ENCODE measurements at places on chromosomes 6 and 20.

DNA sequence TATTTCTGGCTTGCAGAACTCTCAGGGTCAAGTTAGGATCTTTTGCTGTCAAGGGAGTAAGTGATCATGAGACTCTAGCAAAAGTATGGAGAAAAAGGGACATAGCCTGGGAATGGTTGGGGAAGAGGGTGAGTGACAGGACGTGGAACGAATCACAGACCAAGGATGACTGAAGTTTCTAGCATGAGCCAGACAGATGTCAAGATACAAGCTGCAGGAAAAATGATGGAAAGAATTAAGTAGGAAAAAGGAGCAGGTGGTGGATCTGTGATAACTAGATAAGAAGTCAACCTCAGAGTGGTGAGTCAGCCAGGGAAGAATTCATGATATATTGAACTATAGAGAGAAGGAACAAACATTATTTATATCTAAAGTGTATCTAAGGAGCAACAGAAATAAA, 159.8 kb upstream of the SYNDIG1 start:
- DNase-seq, result no peak

- no peak for DNase-seq
Observed at GRCh38 chr6:1700278-1700967, 90.7 kb downstream of the FOXC1 start.

DNA sequence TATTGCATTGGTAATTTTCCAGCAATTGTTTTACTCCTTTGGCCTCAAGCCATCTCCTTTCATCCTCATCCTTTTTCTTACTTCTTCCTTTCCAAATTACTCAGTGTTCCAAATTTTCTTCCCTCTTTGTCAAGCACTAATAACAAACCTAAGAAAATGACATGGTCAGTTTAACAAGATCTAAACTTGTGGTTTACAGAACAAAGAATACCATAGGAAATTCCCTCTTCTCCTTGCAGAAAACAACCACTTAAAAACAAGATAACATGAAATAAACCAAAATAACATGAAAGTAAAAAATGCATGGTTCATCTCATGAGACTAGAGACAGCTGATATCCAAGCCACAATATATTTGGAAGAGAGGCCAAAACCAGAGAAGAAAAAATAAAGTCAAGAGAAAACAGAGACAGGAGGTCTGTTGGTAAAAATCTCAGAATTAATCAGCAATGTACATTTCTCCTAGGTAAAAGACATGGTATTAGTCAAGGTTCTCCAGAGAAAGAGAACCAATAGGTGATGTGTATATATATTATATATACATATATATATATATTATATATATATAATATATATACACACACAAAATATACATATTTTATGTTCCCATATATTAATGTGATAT, 51.0 kb upstream of the SENP6 start:
- no peak for DNase-seq

- no peak for DNase-seq
Observed at GRCh38 chr6:106733386-106733785, 104.0 kb downstream of the QRSL1 start.

- DNase-seq, result no peak
Observed at GRCh38 chr6:156996265-156996664, 219.1 kb downstream of the ARID1B start.

DNA sequence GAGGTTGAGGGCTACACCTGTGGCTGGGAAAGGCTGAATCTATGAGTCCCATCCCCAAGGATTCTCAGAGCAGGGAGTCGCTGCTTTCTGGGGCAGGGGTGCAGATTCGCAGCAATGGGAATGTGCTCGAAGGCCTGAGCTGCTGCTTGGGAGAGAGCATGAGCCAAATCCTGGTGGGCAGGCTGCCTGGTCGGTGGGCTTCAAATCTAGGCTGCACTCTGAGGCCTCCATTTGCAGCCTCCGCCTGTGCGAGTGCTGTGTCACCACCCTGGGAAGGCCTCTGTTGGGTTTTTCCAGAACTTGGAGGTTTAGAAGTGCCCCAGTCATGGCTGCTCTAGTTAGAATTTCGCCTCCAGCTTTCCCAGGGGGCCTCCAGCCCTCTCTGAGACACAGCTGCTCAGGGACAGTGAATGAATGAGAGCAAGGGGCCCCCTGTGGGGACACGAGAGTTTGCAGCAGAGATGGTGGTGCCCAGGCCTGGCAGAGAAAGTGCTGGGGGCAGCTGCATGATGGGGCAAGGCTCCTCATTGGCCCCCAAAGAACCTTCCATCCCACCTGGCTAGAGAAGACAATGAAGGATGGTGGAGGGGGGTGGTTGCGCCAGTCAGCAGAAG, 31.1 kb upstream of the RNF24 start:
- no peak for DNase-seq

DNA sequence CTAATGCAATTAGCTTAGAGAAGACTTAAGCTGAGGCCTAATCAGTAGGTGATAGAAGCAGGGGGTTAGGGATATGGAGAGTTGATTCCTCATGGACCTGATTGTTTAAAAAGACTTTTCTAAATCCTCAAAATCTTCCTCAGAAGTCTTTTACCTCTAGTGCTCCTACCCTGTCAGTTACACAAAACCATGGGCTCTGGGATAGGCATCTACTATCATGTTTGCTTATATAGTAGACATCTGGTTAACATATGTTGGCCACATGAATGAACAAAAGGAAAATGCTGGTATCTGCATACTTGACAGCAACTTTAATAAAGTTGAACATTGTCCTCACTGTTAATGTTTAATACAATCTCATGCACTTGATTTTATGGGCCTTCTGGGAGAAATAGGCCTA, 61.5 kb upstream of the FKBP1C start:
- no peak for DNase-seq

DNA sequence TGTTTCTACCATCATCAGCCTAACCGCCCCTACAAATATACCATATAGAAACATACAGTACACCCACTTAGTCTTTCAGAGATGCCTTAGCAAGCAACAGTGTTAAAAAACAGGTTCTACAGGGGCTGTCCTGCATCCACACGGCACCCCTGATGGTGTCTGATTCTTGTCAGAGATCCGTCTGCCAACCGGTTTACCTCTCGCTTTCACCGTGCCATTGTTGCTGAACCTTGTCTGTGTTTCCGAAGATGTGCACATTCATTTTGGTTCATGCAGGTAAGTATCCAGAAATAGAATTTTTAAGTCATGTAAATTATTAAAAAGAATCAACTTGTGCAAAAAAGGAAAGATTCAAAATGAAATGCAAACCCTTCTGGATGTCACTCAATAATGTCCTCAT, 52.9 kb downstream of the EPHA7 start:
- peak; percentile 7 for DNase-seq

- no peak for DNase-seq
Observed at GRCh38 chr6:52976591-52977035, 18.5 kb downstream of the GSTA4 start.

GRCh38 chr6:22091424-22091948, 205.3 kb downstream of the PRL start:
- DNase-seq, result no peak

DNA sequence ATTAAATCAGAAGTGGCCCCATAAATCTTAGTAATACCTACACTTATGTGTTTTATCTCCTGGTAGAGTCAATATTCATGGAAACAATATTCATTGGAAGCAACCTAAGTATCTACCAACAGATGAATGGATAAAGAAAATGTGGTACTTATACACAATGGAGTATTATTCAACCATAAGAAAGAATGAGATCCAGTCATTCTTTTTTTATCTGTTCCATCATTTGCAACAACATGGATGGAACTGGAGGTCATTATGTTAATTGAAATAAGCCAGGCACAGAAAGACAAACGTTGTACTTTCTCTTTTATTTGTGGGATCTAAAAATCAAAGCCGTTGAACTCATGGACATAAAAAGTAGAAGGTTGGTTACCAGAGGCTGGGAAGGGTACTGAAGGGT, 268.5 kb downstream of the ZFAND3 start:
- no peak for DNase-seq

GRCh38 chr6:151018046-151018445, 152.5 kb downstream of the MTHFD1L start:
- DNase-seq, result no peak

DNA sequence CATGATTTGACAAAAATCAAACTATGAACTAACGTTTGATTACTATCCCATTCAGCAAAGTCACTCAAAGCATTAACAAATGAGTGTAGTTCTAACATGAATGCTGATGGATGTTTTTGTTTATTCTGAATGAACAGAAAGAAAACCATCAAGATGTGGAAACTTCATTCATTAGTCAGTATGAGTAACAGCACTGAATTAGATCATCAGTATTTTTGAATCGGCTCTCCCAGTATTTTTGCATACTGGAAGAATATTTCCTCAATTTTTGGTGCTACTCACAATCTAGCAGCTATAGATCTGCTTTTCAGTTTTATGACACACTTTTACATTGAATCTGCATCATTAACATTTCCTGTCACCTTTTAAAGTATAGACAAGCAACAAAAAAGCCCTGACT, 63.8 kb upstream of the CD83 start:
- DNase-seq, result no peak

GRCh38 chr20:49866051-49866450, 49.3 kb downstream of the SPATA2 start:
- DNase-seq, result no peak

GRCh38 chr20:21507400-21508229, 6.2 kb downstream of the NKX2-2 start:
- no peak for DNase-seq

- DNase-seq, result no peak
Observed at GRCh38 chr20:39893003-39893685, 795.9 kb downstream of the MAFB start.

DNA sequence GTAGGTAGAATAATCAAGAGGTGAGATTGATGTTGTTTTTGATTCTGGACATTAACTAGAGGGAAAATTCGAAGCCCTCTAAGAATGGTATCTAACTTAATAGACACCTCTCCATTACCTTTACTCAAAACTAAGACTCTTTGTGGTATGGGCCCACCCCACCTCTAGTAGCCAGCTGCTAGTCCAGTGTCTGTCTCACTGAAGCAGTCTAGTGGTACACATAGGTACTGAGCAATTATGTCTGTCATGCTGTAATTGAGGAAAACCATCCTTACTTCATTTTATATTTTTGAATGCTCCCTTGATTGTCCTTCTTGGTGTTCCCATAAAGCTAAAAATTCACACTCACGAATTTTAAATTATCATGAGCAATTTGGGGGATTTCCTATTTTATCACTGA, 290.7 kb downstream of the ARHGAP18 start:
- DNase-seq, result no peak

DNA sequence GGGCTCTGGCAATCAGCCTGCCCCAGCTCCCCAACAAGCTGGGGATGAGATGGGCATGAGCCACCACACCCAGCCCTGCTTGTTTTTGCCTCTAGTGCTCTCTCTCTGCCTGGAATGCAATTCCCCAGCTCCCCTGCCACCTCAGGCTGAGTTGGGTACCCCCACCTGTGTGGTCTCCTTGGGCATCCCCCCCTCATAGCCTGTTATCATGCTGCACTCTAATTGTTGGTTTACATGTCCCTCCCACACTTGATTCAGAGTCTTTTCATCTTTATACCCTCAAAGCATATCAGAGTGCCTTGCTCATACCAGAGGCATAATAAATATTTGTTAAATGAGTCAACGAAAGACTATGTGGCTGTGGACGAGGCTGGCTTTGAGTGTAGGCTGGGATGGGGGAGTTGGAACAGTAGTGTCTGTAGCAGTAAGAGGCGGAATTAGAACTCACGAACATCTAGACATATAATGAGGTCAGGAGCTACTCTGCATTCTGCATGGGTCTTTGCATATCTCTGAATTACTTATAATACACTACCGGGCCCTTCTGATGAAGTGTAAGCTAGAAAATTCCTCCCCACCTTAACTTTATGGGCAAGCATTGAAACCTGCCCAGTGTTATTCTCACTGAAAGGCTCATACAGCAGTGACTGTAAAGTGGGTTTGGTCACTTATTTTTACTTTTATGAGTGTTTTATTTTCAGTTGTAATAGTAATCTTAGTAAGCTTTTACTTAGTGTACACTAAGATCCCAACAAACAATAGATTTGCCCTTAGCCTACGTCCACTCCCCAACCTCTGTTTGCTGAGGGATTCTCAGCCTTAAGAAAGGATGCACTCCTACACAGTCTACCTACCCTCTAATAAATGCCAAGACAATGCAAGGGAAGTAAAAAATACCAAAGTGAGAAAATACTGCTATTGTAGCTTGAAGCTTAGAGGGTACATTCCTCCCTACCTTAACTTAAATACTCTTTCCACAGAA, 58.7 kb downstream of the EDN1 start:
- DNase-seq, result no peak

DNA sequence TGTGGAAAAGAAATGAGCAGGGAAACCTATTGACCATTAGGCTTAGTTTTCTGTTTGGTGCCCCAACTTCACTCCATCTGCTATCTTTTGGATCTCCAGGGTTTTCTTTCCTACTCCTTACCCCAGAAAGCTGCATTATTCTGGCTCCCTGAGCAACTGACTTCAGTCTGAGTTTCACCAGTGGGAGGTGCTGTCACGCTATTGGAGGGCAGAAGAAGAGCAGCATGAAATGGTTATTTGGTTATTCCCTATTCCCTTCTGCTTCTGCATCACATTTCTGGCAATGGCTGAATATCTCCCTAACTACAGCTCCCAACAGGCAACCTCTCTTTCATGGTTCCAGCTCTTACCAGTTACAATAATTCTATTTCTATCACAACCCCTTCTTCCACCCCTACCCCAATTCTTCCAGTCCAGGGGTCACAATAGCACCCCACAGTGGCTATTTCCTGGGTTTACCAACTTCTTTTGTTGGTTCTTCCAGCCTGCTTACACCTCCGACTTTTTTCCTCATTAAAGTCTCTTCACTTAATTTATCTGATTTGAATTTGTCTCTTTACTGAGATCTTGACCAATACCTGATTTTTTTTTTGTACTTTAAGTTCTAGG, 311.5 kb downstream of the PLCB1 start:
- no peak for DNase-seq

DNA sequence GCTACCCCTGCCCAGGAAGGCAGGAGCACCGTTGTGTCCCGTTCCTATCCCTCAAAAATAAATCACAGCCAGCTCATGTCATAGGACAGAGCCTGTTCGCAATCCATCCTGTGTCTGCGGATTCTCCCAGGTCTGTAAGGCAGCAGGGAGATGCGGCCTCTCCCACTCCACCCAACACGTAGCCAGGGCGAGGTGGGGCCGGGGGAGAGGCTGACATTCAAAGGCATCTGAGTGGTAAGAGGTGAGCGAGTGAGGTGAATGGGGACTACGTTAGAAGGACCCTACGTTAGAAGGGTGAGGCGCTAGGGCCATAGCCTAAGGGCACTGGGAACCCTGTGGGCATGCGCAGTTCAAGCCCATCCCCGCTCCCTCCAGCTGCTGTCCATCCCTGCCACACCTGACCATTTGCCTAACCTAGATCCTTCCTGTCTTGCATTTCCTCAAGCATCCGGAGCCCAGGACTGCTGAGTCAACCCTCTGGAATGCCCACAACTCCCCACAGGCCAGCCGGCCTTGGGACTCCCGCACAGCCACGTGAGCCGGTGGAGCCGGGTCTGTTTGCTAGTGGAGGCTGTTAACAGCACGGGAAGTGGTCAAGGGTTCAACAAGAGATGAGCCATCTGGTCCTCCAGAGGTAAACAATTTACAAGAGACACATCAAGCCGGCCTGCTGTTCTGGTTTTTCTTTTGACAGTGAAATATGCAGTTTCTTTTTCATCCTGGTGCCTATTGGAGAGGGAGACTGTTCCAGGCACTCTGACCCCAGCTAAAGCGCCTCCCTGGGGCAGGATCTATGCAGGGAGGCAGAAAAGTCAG, 45.9 kb downstream of the RIPOR3 start:
- DNase-seq, result peak; percentile 96
